ENCODE measurements at places on chromosomes 3 and 15.

DNA sequence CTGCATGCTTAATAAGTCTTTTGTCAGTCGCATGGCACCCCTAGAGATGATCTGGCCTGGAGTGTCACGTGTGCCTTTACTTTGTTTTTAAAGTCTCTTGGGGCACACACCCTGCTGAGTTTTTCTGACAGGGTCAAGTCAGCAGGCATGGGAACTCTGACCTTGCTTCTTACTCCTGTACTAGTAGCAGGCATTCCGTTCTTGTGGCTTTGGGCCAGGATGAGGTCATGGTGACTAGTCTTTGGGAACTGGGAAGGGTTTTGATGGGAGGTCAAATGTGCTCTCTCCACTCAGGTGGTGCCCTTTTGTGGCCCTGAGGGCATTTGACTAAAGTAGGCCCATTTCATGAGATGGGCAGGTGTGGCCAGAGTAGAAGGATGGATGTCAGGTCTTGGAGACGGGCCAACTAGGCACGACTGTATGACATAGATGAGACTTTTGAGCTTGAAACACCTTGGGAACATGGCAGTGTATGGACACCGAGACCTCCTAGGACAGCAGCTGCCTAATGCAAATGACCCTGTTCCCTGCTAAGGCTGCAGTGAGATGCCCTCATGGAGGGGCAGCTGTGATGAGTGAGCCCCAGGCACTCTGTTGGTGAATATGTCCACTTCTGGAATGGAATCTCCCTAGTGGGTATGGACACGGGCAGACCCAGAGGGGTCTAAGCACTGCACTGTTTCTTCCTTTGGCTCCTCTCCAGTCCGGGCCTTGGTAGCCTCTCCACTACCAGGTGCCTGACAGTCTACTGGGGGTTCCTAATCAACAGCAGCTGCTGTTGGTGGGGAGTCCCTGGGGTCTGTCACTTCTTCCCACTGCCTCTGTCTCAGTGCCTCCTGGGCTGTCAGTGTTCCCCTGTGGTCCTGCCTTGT, 16.4 kb downstream of the SRPRB start:
- DNase-seq, result no peak

GRCh38 chr15:85491691-85492090, 111.3 kb downstream of the AKAP13 start:
- no peak for DNase-seq

- no peak for DNase-seq
These were observed 175.5 kb downstream of the CFAP20DC start for GRCh38 chr3:58874248-58874741.

DNA sequence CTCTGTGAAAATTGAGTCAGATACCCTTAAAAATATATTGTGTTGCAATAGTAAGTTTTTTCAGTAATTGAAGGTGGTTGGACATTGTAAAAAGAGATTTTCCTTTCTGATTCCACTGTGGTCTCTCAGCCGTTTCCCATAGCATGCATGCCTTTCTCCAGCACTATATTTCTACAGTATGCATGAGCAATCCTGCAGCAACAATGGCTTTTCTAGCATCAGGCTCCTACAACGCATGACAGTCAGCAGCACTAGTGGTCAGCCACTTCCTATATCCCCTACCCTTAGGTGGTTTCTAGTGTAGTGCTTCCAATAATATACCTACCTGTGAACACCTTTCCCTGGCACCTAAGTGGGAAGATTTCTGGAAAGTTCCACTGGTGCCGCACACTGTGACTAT, 55.4 kb upstream of the SNRPN start:
- no peak for DNase-seq

GRCh38 chr3:5297895-5298294, 110.4 kb downstream of the EDEM1 start:
- DNase-seq, result no peak

GRCh38 chr3:165918657-165918979, 81.4 kb upstream of the BCHE start:
- no peak for DNase-seq

- no peak for DNase-seq
These were observed 163.7 kb downstream of the GREM1 start for GRCh38 chr15:32881528-32881927.

- DNase-seq, result no peak
These were observed 38.5 kb downstream of the ARHGEF3 start for GRCh38 chr3:56763233-56763632.

DNA sequence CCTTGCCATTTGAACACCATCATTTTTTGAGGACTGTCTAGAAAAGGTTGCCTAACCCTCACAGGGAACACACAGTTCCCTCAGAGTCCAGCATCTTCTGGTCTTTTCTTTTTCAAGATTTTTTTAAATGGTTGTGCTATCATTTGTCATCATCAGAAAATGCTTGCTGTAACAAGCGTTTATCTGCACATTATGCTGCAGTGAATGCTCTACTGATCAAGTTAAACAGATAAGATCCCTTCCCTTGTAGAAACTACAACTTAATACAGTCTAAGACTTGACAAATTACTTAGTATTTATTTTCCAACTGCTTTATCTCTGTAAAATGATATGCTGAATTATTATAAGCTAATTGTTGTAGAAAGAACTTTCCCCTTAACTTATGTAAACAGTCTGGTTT, 11.9 kb upstream of the ALPK3 start:
- DNase-seq, result no peak

DNA sequence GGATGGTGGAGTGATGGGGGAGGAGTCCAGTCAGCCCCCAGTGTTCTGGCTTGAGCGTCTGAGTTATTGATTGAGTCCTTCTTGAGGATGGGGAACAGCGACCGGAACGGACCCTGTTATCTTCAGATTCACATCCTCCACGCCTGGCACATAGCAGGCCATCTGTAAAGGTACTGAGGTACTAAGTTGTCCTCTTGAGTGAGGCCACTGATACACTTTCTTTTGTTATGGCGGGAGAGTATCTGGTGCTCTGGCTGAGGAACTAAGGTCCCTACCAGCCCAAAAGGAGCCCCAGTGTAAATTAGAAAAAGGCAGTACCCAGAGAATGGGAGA, 16.7 kb upstream of the HRH1 start:
- DNase-seq, result no peak

DNA sequence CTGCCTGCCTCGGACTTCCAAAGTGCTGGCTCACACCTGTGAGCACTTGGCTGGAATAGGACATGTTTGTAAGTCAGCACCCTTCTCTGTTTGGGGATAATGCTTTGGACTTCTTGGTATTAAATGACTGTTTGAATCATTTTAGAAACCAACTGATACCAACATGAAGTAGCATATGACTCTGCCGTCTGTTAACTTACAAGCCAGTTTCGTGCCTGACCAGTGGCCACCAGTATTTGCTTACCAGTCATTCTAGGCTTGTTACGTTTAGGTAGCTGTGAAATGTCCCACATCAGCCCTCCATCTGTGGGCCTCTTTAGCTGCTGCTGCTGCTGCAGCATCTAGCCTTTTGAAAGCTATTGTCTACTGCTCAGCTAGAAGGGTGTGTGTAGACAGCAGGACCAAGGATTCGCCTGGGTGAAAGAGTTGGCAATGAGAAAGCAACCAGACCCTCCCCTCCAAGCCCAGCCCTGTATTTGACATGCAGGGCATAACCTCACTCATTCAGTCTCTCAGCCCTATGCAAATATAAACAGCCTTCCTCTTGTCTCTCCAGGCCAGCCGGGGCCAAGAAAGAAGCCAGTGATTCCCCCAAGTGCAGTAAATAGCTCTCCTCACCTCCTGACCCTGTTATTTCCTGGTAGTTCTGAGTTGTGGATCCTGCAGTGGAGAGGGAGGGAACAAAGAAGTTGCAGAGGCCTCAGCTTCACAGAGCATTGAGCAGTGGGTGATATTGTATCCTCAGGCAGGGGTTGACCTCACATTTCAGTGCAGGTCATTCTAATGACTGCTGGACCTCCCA, 51.0 kb downstream of the NKIRAS1 start:
- peak; percentile 16 for DNase-seq

DNA sequence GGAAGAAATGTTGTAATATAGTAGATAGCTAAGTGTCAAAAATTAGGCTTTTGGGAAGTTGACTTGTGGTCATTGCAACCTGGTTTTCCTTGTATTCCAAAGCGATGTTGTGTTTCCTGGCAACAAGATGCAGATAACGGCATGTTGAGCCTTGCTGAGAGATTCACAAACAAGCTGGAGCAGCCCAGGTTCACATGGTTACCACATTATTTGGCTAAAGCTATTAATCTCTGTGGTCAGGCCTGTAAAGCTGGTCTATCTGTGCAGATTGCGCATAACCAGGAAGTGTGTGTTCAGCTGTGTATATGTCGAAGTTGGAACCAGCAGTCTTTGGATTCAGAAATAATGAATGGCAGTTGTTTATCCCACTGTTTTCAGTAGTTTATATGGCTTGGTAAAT, 6.6 kb downstream of the TIPARP start:
- DNase-seq, result peak; percentile 34

DNA sequence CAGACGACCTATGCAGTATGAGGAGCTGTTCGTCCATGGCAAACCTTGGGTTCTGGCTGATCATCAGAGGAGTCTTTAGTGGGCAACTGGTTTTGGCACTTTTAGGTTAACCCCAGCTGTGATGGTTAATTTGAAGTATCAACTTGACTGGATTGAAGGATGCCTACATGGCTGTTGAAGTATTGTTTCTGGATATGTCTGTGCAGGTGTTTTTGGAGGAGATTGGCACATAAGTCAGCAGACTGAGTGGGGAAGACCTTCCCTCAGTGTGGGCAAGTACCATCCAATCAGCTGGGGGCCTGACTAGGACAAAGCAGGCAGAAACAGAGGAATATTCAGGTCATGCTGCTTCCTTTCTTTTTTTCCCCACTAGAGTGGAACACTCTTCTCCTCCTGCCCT, 284.1 kb downstream of the NFKBIZ start:
- DNase-seq, result no peak

DNA sequence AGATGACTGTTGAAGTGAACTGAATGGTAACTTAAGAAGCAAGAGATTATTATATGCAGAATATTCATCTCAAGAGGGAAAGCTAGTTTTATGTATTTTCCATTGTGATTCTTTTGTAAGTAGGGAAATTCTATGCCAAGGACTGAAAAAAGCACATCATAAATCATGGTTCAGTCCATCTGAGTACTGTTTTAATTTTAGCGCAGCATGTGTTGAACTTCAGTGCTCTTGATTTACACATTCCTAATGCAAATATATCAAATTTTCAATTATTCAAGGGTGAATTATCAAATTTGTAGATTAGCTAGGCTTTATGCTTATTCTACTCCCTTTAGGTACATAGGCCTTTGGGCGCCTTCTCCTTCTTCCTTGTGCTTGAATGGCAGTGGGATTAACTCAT, 50.3 kb upstream of the TCF12 start:
- DNase-seq, result no peak

DNA sequence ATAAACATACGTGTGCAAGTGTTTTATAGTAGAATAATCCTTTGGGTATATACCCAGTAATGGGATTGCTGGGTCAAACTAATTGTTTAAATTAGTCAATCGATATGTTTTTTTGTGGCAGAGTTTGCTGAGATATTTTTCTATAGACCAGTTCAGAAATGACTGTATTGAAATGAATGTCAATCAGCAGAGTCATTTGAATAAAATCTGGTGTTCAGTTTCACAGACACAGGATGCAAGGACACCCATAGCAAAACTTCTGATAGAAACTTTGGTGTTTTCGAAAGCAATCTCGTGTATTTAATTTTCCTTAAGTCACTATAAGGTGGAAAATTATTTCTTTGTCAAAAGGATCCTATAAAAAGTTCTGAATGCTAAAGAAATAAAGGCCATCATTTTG, 434.4 kb downstream of the RAP2B start:
- DNase-seq, result no peak

- DNase-seq, result no peak
These were observed 309.8 kb upstream of the GRM7 start for GRCh38 chr3:6551165-6551564.

DNA sequence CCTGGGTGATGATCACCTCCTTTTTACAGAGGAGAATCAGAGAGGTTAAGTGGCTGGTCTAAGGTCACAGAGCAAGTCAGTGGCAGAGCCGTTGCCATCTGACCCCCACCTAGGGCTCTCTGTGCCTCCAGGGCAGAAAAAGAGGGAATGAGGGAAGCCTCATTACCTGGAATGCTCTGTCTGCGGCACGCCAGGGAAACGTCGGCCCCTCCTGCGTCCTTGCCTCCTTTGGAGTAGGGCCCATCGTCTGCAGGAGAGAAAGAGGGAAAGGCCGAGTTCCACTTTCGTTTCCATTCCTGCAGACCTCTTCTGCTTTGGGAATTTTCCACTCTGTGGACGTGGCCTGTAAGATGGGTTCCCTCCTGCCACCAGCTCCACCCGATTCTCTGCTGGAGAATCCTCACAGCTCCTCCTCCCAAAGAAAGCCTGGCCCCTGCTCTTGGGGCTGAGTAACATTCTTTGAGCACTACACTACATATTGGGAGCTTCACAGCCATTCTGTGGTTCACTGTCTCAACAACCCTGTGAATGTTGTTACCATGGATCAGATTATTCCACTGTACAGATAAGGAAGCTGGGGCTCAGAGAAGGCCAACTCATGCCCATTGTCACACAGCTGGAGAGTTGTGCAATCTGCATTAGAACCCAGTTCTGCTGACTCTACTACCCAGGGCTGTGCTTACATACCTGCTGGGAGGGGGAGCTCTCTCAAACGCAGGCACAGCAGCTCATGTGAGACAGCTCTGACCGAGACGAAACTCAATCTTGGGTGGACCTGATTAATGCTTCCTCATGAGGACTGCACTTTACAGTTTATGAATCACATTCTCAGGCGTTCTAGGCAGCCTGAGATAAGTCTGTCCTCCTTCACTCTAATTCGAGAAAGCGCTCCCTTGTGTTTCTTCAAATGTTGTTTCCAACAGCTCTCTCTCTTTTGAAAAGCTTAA, 14.2 kb downstream of the GRIP2 start:
- no peak for DNase-seq

- no peak for DNase-seq
These were observed 43.7 kb upstream of the GNB5 start for GRCh38 chr15:52234596-52235541.

DNA sequence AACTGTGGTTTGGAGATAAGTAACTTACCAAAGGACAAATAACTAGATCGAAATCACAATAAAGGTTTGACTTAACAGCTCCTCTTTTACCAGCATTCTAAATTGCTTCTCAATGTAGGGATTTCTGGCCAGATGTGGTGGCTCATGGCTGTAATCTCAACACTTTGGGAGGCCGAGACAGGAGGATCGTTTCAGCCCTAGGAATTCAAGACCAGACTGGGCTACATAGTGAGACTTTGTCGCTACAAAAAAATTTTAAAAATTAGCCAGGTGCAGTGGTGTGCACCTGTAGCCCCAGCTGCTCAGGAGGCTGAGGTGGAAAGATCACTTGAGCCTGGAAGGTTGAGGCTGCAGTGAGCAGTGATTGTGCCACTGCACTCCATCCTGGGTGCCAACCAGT, 17.4 kb upstream of the IGF2BP2 start:
- DNase-seq, result no peak

- DNase-seq, result peak; percentile 27
These were observed 217.7 kb upstream of the CGNL1 start for GRCh38 chr15:57158589-57158988.

DNA sequence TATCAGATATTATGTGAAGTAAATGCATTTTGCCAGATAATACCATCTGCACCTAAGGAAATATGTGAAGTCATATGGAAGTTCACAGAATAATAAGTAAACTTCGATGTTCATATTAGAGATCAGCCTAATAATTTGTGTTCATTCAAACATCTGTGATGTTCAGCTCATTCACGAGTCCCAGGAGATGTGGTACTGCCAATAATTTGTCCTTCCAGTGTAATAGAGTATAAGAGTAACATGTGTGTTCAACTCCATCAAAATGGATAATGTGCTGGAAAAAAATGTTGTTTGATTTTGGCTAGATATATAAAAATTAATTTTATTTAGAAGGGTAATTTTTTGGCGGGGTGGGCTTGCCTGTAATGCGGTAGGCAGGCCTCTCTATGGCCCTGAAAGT, 75.4 kb upstream of the ARL6 start:
- DNase-seq, result no peak

Data from NCI-H345 (cell line).